COLO829 (cell line): ENCODE measurements at places on chromosomes 12 and 14.

DNA sequence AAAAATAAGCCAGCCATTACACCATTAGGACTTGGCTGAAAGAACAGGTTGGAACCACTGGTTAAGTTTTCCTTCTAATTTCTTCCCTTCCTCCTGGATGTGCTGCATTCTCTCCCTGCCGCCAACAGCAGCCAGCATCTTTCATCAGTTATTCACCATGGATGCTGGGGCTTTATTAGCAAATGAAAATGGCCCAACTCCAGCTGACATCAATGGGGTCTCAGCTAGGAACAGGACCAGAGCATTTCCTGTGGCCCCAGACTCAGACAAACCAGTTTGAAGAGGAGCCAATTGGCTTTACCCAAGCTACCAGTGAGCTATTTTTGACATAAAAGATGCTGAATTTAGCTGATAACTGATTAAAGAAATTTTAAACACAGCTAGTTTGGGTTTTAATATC, 26.0 kb upstream of the TBX5 start:
- no peak for DNase-seq

DNA sequence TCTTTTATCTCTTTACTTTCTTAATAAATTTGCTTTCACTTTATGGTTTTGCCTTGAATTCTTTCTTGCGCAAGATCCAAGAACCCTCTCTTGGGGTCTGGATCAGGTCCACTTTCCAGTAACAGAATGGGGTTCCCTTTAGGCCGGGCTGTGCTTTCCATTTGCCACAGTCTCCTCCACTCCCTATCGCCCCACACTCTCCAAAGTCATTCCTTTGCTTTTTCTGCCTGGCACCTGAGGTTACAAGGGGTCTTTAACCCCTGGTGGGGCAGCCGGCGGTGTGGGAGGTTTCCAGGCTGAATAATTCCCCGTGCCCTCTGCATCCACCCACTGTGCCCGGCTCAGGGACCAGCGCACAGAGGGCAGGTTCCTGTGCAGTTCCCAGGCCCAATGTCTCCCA, 42.9 kb upstream of the LHX5 start:
- DNase-seq: no peak

- DNase-seq: no peak
Observed at GRCh38 chr12:916240-916639, 33.3 kb downstream of the RAD52 start.

DNA sequence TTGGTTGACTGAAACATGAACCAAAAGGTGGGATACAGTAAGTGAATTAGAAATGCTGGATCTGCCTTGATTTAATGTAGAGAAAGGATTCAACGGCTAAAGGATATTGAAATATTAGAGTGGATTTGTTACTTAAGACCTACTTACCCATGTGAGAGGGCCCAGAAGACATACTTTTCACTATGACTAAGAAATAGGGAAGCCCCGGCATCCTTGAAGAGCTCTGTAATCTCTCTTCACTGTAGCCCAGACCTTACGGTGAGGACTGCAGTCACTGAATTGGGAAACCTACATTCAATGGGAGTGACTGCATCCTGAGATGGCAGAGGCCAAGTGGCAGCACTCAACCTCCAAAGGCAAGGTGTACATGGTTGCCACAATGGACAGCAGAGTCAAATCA, 52.5 kb downstream of the KANSL2 start:
- DNase-seq: no peak

DNA sequence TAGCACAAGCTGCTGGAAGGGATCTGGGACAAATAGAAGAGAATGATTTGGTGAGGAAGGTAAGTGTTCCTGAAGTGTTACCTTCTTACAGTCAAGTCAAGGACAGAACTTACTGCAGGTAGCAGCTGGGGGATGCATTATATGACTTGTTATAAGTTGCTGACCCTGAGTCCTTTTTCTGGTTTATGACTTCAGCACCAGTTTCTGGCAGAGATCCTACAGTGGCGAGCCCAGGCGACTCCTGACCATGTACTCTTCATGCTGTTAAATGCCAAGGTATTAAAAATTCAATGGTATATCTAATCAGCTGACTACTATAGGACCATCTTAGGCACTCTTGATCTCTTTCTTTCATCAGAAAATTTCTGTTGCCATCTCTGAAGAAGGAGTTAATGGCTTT, 45.1 kb upstream of the ATF1 start:
- DNase-seq: no peak

DNA sequence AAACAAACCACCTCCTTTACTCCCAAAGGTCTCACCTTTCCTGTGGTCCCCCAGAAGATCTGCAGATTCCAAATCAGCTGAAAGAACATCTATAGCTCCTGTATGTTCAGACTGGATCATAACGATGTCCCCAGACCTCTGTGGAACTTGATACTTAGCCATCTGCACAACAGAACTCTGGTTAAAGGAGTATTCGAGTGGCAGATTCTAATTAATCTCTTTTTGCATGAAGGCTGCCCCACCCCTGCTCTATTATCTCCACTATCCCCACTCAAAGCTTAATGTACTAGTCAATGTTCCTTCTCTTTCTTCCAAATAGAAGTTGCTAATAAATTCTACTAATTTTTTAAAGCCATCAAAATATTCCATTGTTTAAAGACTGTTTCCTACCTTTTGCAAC, 22.8 kb downstream of the GSTZ1 start:
- no peak for DNase-seq

DNA sequence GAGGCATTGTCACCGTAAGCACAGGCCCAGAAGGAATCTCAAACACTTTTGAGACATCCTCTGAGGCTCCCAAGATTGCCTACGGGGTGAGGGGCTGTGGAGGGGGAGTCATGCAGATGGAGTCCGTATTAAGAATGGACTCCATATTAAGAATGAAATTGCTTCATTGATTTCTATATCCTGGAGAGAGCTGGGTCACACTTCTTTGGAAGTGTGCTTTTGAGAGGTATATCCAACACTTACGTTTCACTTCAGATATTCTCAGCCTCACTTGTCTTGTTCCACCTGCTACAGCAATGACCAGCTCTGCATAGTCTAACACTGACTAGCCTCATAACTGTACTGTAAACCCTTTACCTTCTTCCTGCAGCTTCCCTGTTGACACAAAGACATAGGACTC, 62.6 kb upstream of the ARHGAP5 start:
- no peak for DNase-seq

- no peak for DNase-seq
Observed at GRCh38 chr14:32038876-32039275, 38.2 kb upstream of the ARHGAP5 start.

DNA sequence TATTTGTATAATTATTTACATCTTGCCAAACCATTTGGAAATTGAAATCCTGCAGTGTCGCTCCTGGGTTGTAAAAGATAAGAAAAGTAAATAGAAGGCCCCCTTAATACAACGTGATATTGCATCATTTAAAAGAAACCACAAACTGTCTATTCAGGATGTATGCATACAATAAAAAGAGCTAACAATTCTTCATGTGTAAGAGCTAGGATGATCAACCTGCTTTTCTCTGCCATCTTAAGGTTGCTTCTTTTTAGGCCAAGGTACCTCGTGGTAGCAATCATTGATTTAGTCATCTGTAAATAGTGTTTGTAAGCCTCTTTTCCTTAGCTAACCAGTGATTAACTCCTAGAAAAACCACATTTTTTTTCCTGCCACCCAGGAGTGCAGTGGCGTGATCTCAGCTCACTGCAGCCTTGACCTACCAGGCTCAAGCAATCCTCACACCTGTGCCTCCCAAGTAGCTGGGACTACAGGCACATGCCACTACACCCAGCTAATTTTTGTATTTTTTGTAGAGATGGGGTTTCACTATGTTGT, 3.3 kb upstream of the USP44 start:
- DNase-seq: no peak

DNA sequence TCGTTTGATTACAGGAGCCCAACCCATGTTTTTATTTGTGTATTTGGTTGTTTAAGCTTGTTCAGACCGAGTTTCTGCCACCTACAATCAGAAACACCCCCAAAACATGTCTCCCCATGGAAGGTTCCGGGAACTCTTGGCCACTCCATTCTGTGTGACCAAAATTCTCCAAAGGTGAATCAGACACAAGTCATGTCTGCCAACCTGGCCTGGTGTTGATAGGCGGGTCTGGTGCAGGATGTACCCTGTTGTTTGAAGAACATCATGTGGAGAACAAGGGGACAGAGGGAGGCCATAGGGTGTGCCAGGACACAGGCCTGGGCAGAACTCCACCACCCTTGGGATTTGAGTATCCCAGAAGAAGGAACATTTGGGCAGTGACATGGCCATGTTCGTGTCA, 147.1 kb upstream of the MYL2 start:
- no peak for DNase-seq

DNA sequence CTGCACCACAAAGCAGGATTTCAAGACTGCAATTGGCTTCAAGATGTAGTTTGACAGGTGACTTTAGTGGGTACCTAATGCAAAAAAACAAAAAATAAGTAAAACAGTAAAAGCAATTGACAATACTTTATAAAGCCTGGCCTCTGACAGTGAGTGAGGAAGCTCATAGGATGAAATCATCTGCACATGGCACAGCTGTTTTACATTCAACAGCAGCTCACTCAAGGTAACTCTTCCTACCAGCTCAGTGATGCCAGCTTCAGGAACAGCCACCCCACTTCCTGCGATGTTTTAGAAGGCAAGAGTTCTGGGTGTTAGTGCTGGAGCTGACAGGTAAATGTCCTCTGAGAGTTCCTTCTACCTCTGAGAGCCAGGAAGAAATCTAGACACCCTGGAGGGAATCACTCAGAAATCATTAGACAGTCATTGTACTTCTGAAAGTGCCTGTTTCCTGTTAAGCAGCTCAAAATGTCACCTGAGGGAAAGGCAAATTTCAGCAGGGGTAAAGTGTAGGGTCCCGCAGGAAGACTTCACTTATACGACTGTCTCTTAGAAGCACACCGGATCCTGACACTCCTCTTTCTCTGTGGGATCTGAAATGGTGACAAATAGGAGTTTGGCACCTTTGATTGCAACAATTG, 99.9 kb downstream of the FOXN3 start:
- no peak for DNase-seq

DNA sequence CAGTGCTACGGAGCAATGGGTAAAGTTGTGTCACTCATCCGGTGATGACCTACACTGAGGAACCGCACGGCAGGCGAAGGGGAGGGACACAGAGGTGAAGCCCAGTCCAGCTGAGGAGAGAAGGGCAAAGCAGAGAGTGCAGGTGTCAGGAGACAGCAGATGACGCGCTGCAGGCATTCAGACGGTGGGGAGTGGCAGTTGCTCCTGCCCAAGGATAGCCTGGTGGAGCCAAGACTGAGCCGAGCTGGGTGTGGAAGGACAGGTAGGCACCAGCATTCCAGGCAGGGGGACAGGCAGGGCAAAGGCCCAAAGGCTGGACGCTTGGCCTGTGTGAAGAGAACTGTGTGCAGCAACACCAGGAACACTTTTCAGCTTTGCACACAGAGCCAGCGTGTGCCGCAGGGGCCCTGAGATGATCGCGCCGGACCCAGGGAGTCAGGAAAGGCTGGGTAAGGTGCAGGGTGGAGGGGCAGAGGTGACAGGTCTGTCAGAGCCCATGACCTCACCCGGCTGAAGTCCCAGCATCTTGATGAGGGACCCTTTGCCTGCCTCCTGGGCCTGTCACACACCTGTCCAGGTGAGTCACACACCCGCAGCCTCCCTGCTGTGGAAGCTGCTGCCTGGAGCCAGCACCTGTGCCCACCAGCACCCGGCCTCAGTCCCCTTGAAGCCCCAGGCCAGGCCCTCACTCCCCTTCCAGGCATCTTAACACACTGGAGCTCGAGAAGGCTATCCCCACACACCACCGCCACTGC, 48.4 kb downstream of the TSPAN11 start:
- DNase-seq: no peak

DNA sequence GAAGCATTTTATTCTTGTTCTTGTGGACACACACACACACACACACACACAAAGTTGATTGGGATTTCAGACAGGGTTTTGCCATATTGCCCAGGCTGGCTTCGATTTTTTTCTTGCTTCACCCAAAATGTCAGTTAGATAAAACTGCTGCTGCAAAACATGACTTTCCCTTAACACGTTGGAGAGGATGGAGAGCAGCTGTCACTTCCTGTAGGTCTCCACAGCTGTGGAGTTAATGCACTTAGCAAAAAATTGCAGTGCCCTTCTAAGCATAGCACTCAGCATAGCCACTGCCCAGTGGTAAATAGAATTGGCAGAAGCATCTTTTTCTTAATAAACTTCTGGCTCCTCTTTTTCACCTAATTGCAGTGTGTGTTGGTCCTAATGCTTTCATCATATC, 54.5 kb downstream of the PDZRN4 start:
- no peak for DNase-seq

- DNase-seq: no peak
Observed at GRCh38 chr14:103209054-103209453, 85.8 kb downstream of the TNFAIP2 start.

GRCh38 chr12:77354766-77355362, 289.5 kb upstream of the E2F7 start:
- no peak for DNase-seq

GRCh38 chr14:28966416-28967233, 200.0 kb downstream of the FOXG1 start:
- DNase-seq: no peak

DNA sequence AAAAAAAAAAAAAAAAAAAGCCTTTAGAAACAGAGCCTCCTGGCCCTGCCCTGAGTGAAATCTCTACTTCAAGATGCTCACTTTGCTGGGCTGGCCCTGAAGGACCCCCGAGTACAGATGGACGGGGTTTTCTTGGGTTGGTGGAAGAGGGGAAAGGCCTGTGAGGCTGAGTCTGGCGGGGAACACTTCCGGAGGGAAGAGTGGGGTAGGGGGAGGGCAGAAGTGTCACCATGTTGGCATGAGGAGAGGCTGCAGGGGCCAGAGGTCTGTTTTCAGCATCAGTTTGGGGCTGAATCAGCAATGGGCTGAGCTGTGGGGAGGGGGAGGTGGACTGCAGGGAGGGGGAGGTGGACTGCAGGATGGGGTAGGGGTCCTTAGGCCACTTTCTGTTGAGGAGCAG, 15.3 kb downstream of the RFLNA start:
- DNase-seq: no peak

- no peak for DNase-seq
Observed at GRCh38 chr12:63929426-63929825, 84.9 kb downstream of the SRGAP1 start.

DNA sequence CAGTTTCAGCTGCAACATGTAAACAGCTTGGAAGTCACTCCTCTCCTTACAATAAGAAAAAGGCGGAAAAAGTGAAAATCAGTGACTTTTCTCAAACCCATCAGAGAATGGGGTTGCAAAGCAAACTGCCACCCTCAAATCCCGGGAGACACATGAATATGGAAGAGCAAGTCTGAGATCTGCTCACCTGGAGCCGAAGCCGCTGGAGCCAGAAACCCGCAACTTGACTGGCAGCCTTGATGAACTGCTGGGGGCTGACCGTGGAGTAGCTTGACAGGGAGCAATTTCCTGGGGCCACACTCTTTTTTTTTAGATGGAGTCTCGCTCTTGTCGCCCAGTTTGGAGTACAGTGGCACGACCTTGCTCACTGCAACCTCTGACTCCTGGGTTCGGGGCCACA, 208.2 kb downstream of the KIF26A start:
- DNase-seq: no peak

- no peak for DNase-seq
Observed at GRCh38 chr14:104593241-104593701, 11.3 kb downstream of the TMEM179 start.

- DNase-seq: no peak
Observed at GRCh38 chr14:90402016-90402415, 5.2 kb downstream of the CALM1 start.

GRCh38 chr14:48584031-48584430, 908.6 kb upstream of the MDGA2 start:
- DNase-seq: peak; percentile 1
